ENCODE measurements at places on chromosomes 5 and 9.
A peak's percentile ranks its signal among the peaks of the same experiment; 100 is the strongest.

GRCh38 chr5:179268399-179268952 lies 76.8 kb downstream of the ADAMTS2 start:
- DNase-seq = no peak

DNA sequence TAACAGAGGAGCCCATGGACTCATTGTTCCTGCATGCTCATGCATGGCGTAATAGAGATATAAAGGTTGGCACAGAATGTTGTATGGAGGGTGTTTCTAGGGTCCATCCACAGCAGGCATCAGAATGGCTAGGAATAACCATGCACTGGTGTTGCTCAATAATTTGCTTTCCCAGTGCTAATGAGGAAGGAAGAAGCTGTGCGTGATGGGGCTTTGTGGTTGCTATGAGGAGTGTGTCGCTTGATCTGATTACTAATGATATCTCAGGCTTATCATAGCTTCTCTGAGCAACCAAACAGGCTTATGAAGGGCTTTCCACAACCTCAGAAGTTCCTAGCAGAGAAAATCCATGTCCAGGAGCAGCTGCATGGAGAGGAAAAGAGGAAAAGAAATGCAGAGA lies 151.3 kb upstream of the TRPC7 start:
- DNase-seq = no peak

DNA sequence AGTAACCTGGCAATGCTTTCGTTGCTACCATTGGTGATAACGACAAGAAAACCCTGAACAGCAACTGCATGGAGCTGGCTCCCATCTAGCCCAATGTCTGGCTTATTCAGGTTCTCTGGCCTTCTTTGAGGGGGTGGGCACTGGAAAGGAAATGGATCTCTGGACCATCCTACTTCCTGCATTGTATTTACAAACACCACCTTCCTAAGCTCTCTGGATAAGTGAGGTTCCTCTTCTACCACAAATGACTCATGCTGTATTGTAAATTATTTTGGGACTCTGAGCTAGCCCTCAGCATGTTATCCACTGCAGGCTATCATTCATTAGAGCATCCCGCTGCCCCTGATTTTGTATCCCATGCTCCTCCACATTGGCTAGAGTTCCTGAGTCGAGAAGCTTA lies 136.9 kb upstream of the KLF9 start:
- no peak for DNase-seq

- DNase-seq = no peak
Observed at GRCh38 chr5:133366438-133366837, 245.9 kb downstream of the FSTL4 start.

GRCh38 chr9:70324963-70325362 lies 66.2 kb downstream of the SMC5 start:
- DNase-seq = no peak

DNA sequence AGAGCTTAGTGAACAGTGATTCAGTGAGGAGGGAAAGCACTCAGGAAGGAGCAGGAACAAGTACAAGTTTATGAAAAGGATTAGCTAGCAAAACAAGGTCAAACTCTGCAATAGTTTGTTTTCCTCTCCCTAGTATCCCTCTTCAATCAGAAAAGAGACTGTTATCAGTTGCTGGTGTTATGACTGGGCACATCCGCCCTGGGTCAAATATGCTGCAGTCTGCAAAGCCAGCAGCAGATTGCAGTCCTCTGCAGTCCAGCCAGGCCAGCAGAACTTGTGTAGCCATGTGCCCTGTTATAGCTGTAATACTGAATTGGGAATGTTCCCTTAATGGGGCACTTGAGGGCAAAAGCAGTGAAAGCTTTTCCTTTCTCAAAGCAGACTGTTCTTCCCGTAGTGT lies 12.0 kb downstream of the PCDHAC2 start:
- no peak for DNase-seq

DNA sequence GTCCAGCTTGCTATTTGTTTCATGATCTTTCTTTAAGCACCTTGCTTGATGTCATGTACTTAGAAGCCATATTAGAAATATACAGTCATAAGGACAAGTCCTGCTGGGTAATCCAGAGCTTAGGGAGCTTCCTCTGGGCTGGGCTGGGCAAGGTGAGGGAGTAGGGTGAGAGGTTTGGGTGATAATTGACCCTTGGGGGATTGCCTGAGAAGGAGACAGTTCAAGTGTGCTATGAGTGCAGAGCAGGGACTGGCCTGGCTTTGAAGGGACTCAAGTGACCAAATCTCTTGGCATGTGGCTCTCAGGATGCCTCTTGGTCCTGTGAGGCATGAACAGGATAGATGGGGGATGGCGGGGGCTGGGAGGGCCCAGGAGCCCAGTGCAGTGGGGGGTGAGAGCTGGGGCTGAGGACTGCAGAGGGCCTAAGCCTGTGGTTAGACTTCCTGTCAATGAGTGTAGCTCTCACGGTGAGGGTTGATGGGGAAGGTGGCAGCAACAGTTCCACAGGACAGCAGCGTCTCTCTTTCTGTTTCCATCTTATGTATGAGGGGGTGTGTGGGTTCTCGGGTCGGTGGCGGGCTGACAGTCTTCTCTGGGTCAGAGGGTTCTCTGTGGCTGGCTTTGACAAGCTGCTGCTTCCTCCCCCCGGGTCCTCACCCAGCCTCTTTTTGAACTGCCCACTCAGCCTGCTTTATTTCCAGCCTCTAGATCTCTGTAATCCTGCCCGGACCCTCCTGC lies 53.5 kb downstream of the RGS3 start:
- DNase-seq = peak; percentile 50

Measured in activated CD4-positive, alpha-beta T cell treated with anti-CD3 and anti-CD28 coated beads, Interleukin-2, amount 50 U/mL, for 4 hours (primary cell).